ENCODE measurements at places on chromosomes 5 and 9.

DNA sequence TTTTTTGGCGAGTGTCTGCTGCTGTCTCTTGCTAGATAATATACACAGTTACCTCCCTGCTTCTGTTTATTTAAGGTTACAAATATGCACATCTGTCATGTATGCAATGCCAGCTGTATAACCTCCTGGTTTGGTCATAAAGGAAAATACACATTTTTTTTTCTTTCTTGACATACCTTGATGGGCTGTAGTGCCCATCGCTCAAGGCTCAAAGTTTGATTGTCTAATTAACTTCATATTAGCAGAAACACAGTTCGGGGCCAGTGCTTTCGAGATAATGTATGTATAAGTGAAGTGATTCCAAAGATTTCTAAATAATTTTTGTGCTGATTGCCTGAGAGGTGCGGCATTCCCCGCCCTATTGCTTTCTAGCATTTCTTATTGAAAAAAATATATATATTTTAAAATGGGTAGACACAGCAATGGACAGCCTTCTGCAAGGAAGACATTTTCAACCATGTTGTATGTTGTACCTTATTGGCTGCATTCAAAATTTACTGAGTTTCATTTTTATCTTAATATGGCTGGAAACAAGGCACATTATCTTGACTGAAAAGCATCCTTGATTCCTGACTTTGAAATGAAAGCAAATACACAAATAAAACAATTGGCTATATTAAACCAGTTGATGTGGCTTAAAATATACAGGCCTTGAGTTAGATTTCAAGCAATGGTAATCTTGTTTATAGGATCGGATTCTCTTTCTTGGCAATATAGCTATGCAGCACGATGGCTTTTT is 206.2 kb downstream of the MEF2C start:
- DNase-seq, result no peak

GRCh38 chr5:59529239-59529638 is 364.3 kb downstream of the PDE4D start:
- no peak for DNase-seq

GRCh38 chr5:138986186-138986800 is 111.2 kb upstream of the LRRTM2 start:
- DNase-seq, result no peak

DNA sequence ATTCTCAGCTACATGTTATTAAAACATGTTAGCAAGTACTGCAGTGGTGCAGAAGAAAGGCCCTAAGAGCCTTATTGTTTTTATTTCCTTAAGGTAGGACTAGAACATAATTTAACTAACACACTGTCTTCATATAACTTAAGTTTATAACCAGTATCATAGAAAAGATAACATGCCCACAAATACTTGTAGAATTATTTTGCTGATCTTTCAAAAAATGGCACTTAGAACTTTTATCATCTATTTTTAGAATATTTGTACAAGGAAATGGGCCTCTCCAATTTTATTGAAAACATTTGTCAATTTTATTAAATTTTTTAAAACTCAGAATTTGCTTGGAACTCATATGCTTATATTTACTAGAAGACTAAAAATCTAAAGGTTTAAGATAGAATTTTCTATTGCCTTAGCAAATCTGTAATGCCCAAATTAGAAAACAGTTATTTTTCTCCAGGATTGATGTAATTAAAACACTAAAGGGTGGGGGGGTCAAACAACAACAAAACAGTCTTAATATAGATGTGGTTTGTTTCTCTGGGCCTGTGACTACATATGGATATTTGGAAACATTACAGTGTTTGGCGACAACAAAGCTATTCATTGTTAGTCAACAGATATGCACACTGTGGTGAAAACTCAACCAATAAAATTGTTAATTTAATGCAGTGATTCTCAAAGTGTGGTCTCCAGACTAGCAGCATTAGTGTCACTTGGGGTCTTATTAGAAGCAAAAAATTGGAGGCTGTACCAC is 360.4 kb downstream of the PDE4D start:
- DNase-seq, result no peak

GRCh38 chr5:81286059-81286617 is 15.2 kb upstream of the ZCCHC9 start:
- no peak for DNase-seq

- DNase-seq, result no peak
These were observed 39.7 kb upstream of the POC5 start for GRCh38 chr5:75756981-75757380.

- DNase-seq, result no peak
These were observed 205.3 kb upstream of the NFIL3 start for GRCh38 chr9:91628892-91629291.

- DNase-seq, result no peak
These were observed 291.9 kb downstream of the NFIB start for GRCh38 chr9:14021871-14022525.

DNA sequence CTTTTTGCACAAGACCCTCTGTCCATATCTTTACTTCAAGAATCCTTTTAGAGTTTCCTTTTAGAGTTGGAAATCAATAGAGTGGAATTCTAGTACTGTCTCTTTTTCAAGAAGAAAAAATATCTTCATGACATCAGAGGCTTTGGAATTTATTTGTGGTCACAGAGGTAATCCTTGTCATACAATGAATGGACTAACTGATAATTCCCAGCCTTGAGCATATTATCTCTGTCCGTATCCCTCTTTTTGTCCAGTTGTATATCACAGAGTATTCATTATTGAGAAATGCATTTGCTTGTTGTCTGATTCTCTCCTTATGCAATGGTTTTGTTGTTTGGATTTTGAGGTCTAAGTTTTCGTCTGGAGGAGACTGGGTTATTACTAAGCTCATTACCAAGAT is 82.0 kb upstream of the HAPLN1 start:
- no peak for DNase-seq

GRCh38 chr5:172160506-172160905 is 27.5 kb downstream of the STK10 start:
- no peak for DNase-seq

GRCh38 chr5:175680463-175680862 is 22.6 kb downstream of the HRH2 start:
- DNase-seq, result no peak

GRCh38 chr5:167723254-167723871 is 568.1 kb upstream of the WWC1 start:
- DNase-seq, result peak; percentile 61

GRCh38 chr9:75904364-75904763 is 13.9 kb downstream of the PCSK5 start:
- no peak for DNase-seq

DNA sequence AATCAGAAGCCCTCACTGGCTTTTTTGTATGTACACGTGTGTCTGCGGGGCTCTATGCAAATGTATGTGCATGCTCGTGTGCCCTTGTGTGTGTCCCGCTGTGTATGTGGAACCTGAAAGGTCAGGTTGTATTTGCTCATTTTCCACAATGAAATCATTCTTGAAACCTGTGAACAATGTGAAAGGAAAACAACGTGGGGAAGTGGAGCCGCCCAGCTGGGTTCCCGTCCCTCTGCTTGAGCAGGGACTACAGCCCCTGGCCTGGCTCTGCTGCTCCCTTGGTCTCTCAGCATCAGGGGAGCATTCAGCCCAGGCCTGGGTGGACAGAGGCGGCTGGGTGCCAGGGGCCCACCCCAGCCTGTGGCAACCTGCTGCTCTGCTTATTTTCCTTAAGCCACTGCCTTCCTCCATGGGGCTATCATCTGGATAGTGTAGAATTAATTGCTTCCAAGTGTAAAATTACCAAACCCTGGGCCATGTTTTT is 3.0 kb downstream of the ECSCR start:
- peak; percentile 49 for DNase-seq

DNA sequence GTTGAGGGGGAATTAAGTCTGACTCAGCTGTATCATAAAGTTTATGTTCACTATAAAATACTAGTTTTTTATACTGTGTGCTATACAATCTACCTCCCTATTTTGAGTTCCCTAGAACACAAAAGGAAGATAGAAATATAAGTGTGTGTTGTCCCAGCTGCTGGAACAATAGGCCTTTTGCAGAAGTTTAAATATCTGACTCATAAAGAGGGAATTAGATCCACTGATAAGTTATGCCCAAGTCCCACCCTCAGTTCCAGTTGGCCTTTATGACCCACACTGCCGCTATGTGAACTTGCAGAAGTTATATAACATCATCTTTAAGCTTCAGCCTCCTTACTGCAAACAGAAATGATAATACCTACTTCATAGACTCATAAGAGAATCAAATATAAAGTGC is 88.5 kb upstream of the DAB2 start:
- DNase-seq, result no peak

DNA sequence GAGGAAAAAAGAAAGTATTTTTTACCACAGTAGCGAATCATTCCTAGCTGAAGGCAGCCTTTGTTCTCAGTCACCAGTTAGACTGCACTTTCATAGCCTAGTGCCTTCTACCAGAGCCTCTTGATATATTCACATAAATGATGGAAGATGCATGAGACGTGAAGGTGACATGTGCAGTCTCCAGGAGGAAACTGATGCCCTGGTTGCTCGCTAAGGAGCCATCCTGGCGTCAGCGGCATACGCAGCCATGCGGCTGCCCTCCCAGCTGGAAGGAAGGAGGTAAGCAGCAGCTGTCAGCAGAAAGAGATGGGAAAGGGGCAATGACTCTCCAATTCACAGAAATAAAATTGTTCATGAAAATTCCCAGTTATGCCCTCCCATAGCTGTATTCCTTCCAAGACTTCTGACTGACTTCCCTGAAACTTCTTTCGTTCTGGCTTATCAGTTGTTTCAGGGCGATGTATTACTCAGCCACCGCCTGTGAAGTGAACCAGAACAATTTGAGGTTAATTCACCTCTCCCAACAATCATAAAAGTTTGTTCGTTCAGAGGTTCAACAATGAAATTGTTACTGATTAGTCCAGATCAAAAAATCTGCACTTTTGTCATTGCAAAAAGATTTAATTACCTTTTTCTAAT is 331.2 kb downstream of the NR2F1-AS1 start:
- no peak for DNase-seq

- DNase-seq, result no peak
These were observed 367.9 kb downstream of the CYLC2 start for GRCh38 chr9:103362986-103363385.

- no peak for DNase-seq
These were observed 107.1 kb downstream of the MAT2B start for GRCh38 chr5:163612358-163613149.

GRCh38 chr5:6220346-6221088 is 157.8 kb downstream of the MED10 start:
- DNase-seq, result no peak

- DNase-seq, result no peak
These were observed 813.3 kb upstream of the WWC1 start for GRCh38 chr5:167478188-167478587.

DNA sequence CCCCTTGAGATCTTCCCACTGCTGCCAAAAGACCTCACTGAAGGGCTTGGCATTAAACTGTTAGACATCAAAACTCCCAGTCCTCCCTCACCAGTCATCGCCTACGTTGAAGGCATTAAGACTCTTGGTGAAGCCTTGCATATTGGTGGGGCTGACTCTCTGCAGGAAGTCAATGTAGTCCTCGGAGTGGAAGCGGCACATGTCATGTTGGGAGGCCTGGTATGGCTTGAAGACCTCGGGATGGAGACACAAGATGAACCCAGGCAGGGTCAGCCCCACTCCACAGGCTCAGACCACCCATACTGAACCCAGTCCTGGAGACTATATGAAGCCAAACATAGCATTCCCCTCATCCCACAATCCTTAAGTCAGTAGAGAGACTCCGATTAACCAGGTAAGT is 1.9 kb downstream of the HDAC3 start:
- DNase-seq, result no peak

DNA sequence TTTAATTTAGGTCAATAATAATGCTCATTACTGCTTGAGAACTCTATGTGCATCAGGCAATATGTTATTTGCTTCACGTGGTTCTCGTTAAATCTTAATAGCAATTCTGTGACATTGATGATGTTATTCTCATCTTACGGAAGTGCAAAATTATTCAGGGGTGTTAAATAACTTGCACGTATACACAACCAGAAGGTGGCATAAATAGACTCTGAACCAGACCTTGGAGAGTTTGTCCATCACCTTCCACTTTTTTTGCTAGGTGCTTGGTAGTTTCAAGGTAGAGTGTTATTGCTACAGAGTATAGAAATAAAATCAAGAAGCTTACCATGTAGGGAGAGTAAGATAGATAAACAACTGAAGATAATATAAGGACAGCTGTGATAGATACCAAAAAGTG is 23.6 kb upstream of the TNFAIP8 start:
- no peak for DNase-seq

- no peak for DNase-seq
These were observed 38.0 kb downstream of the VCAN start for GRCh38 chr5:83509540-83509939.

DNA sequence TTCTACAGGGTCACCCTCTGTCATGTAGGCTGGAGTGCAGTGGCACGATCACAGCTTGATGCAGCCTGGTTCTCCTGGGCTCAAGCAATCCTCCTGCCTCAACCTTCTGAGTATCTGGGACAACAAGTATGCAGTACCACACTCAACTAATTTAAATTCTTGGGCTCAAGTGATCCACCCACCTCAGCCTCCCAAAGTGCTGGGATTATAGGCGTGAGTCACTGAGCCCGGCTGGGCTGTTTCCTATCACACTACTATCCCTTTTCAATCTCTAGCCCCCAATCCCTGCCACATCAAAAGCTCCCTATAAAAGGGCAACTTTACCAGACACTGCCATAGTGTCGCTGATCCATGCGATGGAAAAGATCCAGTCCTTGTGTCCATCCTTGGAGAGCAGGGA is 20.4 kb downstream of the DCAF12 start:
- no peak for DNase-seq

- no peak for DNase-seq
These were observed 20.4 kb downstream of the BDP1 start for GRCh38 chr5:71475788-71476384.

DNA sequence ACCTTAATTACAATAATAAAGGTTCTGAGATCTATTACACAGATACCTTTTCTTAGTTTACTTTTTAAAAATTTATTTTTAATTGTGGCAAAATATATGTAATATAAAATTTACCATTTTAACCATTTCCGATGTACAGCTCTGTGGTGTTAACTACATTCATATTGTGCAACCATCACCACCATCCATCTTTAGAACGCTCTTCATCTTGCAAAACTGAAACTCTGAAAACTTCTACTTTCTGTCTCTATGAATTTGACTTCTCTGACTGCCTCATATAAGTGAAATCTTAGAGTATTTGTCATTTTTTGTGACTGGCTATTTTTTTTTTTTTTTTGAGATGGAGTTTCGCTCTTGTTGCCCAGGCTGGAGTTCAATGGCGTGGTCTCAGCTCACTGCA is 26.8 kb downstream of the WWC1 start:
- DNase-seq, result no peak

GRCh38 chr9:127875306-127875966 is 2.0 kb downstream of the AK1 start:
- DNase-seq, result no peak

GRCh38 chr5:73664796-73665195 is 38.8 kb downstream of the ARHGEF28 start:
- no peak for DNase-seq

GRCh38 chr5:156597276-156597675 is 252.8 kb upstream of the PPP1R2B start:
- DNase-seq, result no peak

- no peak for DNase-seq
These were observed 8.1 kb upstream of the COL5A1 start for GRCh38 chr9:134633362-134634142.

GRCh38 chr9:33349743-33350142 is 52.6 kb downstream of the AQP7 start:
- no peak for DNase-seq
